Epithelial cell of alveolus of lung (primary cell): ENCODE measurements at places on chromosomes 1 and 21. TPM values are rescaled to one million over a fixed set of nuclear protein-coding genes. Genes with fewer than 3 reads are reported as not detected.

BMP8B gene
- total RNA-seq = 0.08 TPM in 1 of 2 replicates, not detected in the other

NEK2 gene
- 4.5 and 15.0 TPM in 2 replicates for total RNA-seq

NBPF20 gene
- total RNA-seq = 1.0 and 2.5 TPM in 2 replicates

TAL1 gene
- total RNA-seq = under 0.01 TPM in 1 of 2 replicates, not detected in the other

TRAF3IP3 gene
- total RNA-seq = 0.26 TPM in 1 of 2 replicates, not detected in the other

KPRP gene
- total RNA-seq = not detected in 2 replicates

E2F2 gene
- total RNA-seq = 1.2 and 2.3 TPM in 2 replicates

ANXA9 gene
- total RNA-seq = 0.13 TPM in 1 of 2 replicates, not detected in the other

AMY1A gene
- not detected in 2 replicates for total RNA-seq

ANGPTL1 gene
- 2.3 and 8.2 TPM in 2 replicates for total RNA-seq

SLAMF6 gene
- not detected in 2 replicates for total RNA-seq

PTPRC gene
- total RNA-seq = not detected in 2 replicates
